ENCODE measurements at places on chromosomes 2 and 18. TPM values are rescaled to one million over a fixed set of nuclear protein-coding genes. Genes with fewer than 3 reads are reported as not detected.

The NAT8 gene
- not detected for total RNA-seq

The LYPD1 gene
- total RNA-seq = not detected

The PID1 gene
- total RNA-seq = 0.27 TPM

The DSG4 gene
- not detected for total RNA-seq

DNA sequence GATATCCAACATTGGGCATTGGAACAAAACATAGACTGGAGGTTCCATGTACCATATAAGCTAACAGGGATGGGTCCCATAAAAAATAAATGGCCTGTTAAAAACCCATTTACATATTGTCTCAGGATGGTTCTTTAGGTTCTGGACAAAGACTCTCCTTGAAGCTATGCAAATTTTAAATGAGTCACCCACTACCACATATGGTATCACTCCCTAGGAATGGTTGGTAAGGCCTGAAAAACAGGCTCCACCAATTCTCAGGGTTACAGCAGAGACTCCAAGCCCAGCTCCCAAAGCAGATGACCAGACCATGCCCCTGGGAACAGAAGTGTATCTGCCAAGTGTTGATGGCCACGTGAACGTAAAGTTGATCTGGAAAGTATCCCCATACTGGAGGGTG lies 190.7 kb upstream of the SPHKAP start:
- no peak for DNase-seq

DNA sequence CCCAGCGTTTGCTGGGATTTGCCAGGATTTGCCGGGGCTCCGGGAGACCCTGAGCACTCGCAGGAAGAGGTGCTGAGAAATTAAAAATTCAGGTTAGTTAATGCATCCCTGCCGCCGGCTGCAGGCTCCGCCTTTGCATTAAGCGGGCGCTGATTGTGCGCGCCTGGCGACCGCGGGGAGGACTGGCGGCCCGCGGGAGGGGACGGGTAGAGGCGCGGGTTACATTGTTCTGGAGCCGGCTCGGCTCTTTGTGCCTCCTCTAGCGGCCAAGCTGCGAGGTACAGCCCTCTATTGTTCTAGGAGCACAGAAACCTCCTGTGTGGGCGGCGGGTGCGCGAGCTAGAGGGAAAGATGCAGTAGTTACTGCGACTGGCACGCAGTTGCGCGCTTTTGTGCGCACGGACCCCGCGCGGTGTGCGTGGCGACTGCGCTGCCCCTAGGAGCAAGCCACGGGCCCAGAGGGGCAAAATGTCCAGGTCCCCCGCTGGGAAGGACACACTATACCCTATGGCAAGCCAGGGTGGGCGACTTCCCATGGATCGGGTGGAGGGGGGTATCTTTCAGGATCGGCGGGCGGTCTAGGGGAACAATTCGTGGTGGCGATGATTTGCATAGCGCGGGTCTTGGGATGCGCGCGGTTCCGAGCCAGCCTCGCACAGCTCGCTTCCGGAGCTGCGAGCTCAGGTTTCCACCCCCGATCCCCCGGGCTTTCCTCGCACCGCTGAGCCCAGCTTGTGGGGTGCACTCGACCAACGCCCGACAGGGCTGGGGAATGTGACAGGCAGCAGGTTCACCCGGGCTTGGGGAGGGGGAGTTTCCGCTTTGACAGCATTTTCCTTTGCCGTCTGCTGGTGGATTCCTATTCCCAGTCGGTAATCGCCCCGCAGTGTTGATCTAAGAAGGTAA lies 2.8 kb downstream of the ONECUT2 start:
- DNase-seq = peak; percentile 17

- DNase-seq = no peak
These were observed 233.3 kb upstream of the MGAT5 start for GRCh38 chr2:134020608-134021007.

DNA sequence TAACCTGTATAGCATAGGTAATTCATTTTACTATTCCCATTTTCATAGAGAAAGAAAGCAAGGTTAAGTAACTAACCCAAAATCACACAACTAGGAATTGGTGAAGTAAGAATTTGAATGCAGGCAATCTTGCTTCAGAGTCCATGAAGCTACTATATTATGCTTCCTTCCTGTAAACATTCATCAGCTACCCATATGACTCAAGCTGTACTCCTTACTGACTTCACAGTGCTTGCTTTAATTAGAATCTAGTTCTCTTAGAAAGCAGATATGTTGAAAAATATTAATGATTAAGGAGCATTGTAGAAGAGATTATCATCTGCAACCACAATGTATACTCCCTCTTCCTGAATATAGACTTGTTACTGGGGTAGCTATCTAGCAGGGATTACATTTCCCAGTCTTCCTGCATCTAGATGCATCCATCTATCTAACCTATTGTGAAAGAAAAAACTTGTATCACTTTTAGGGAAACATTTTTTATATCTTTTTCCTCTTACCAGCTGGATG lies 961.6 kb upstream of the CHAC2 start:
- DNase-seq = no peak

GRCh38 chr2:105114551-105114950 lies 76.7 kb downstream of the MRPS9 start:
- DNase-seq = no peak

DNA sequence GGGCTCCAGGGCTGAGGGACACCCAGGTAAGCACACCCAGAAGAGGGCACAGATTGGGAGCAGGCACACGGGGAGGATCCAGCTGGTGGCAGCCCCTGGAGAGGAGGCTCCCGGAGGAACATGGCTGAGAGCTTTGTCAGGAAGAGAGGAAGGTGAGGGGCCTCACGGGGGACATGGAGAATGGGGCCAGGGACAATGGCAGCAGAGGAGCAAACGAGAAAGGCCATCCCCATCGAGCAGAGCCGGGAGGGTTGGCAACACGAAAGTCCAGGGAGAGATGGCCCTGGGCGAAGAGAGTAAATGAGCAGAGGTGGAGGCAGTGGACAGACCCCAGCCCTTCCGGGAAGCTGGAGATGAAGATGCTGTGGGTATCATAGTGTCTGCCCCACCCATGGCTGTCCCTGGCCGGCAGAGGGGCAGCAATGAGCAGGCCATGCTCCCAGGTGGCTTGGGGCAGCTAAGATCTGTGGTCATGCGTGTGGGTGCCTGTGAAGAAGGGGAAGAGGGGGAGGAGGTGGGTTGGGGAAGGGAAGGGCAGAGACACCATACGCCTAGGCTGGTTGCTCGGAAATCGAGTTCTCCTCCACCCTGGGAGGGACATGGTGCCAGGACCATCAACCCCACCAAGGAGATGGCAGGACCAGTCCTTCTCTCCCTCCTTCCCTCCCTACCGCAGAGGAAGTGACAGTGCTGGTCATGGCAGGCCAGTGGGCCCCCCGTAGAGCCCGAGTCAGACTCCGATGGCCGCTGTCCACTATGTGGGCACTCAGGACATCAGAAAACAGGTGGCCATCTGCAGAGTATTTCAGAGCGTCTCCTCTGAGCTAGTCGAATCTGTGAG lies 191.7 kb downstream of the NDUFA10 start:
- peak; percentile 10 for DNase-seq

DNA sequence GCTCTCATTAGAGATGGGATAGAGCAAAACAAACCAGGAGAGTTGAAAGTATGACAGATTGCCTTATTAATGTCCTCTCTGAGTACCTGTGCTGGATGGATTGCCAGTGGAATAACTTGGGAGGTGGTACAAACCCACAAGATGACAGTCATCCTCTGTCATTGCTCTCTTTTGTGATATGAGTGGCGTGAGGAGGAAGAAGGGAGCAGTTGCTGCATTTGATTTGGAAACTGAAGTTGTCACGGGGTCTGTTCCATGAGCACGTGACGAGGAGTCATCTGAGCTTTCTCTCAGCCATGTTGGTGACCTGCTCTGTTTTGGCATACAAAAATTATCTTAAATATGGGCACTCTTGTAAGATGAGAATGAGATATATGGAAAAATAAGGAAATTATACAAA lies 204.9 kb downstream of the FAM210A start:
- no peak for DNase-seq

DNA sequence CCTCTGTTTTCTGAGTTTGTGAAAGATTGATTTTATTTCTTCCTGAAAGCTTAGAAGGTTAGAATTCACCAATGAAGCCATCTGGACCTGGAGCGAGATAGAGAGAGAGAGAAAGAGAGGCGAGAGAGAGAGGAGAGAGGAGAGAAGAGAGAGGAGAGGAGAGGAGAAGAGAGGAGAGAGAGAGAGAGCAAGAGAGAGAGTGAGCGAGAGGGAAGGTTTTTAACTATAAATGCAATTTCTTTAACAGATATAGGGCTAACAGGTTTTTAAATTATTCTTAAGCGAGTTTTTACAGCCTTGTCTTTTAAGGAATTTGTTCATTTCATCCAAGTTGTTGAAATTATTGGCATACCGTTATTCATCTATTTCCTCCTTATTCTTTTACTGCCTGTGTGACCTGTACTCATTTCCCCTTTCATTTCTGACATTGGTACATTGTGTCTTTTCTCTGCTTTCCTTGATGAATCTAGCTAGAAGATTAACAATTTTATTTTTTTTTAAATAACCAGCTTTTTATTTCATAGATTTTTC lies 56.1 kb downstream of the BABAM2 start:
- DNase-seq = no peak

DNA sequence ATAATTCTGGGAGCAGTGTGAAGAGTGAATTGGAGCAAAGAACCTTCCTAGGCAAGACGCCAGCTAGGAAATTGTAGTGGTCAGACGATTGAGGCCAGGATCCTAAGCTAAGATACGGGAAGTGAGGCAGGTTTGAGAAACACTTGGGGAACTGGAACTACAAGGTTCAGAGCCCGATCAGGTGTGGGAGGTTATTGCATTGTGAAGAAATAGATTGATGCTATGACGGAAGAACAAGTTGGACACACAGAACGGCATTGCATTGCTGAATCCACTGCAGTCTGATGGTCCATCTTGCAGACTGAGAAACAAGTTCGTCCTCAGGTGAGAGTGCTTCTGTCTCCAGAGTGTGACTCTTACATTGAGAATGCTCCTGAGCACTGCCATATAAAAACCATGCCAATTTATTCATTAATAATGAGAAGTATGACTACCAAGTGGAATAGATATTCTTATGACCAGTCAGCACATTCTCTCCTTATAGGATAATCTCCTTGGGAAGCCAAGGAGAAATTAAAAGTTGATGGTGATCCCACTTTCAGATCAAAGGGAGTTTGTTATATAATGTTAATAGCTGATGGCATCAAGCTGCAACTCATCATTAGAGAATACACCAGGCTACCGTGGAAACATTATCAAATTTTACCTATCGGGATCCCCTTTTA lies 30.9 kb downstream of the ANTXR1 start:
- no peak for DNase-seq

DNA sequence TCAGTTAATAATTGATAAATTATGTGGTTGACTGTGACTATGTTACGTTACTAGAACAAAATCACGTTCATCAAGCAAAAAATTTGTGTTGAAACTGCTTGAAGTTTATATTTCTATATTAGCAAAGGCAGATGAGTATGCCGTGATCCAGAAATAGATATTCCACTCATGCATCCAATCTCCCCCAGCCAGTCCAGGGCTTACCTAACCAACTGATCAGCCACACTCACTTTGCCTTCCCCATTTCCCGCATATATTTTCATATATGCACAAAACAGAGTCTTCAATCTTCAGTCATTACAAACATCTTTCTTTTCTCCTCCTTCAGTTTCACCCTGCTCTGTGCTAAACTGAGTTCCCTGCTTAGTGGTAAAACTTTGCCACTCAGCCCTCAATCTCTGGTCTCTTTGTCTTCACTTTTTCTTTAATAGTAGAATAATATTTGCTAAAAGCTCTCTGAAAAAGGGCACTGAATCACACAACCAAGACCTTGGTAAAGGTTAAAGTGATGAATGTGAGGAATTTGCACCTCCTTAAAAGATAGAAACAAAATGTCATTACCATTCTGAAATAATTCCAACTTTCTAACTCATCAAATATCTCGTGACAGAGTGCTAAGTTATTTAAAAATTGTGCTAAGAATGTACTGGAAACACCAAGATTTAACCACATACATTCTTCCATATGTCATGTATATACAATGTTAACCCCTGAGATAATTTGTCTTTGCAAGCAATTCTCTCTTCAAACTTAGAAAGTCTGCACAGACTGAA lies 893.2 kb upstream of the CRIM1 start:
- DNase-seq = no peak

DNA sequence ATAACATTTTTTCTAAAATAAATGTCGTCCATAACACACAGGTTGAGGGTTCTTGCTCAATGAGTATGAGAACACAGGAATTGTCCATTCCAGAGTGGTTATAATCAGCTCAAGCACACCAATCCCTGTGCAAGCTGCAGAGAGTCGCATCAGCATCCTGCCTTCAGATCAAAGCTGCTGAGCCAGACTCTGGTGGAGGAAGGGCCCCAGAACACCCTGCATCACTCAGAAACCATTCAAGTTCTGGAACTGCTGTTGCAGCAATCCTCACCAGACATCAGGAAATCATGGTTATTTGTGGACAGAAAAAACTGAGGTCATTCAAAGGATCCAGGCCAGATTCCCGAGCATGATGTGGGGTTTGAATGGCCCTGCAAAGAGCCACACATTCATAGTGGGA lies 44.5 kb downstream of the DNER start:
- DNase-seq = no peak

- DNase-seq = no peak
These were observed 81.7 kb downstream of the COL4A4 start for GRCh38 chr2:227082286-227082685.

GRCh38 chr2:227655454-227655853 lies 11.2 kb upstream of the SCYGR5 start:
- DNase-seq = no peak

DNA sequence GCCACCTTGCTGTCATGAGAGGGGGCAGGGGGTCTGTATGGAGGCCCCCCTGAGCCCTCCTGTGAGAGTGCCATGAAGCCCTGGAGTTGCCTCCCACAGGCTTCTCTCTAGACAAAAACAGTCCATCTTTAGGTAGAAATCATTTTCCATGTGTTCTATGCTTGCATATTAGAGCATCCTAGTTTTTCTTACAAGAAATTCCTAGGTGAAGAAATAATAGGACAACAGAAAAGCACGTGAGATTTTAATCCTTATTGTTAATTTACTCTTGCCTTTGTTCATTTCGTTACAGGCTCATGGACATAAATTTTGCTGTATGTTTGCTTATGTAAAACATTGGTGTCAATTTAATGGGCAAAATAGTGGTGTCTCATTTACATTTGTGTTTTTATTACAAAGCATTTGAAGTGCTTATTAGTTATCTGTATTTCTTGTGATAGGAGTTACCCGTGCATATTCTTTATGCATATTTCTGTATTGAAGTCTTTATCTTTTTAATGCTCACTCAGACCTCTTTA lies 336.9 kb upstream of the RAB6C start:
- DNase-seq = no peak

GRCh38 chr2:189222468-189223105 lies 43.0 kb upstream of the COL5A2 start:
- no peak for DNase-seq

DNA sequence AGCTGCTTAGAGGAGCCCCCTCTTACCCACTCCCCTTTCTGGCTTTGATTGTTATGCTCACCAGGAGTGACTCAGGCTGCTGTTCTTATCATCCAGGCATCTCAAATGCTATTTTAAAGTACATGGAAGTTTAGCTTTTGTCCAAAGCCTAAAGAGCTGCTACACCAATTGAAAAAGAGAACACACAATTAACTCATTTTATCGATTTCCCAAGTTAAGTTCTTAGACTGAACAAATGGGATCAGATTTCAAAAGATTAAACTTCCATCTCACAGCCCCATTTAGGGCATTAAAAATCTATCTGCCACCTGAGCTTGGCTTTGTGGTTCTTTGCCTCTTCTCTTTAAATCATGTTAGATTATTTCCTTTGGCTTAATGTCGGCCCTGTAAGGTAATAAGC lies 81.2 kb downstream of the MYO5B start:
- DNase-seq = no peak

All from activated B cell treated with CpG ODN at 0.5 μM for 24 hours (primary cell).